Vagina (tissue), 2 donors: ENCODE measurements at places on chromosomes 6 and 20. TPM values are rescaled to one million over a fixed set of nuclear protein-coding genes. Genes with fewer than 3 reads are reported as not detected.

PABPC1L gene
- 19.6 TPM for total RNA-seq

DNA sequence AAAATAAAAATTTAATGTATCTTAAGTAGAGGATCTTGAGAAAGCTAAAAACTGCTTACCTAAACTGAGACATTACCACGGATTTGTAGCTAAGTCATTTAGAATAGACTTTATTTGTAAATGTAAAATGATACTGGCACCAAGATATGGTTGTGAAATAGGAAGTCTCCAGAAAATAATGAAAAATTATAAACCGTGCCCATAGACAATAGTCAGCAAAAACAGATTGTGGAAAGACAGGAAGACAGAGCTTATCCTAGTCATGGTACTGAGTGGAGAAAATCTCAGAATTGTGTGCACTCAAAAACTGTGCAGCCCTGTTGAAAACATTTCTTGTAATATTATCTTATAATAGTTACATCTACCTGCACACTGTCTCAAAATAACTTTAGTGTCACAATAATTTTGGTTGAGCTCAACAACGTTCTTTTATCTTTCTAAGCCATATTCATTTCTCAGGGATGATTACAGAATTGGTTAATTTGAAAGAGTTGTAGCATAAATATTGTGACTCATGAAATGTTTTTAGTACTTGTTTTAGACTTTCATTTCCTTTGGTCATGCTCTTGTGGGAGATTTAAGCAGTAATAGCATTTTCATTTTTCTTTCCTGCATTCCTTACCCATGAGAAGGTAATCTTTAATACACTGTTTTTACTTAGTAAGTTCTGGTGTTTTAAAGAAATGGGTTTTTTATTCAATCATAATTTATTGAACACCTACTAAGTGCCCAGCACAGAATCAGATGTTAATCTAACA, 174.5 kb downstream of the SOX4 start:
- DNase-seq: no peak

DNA sequence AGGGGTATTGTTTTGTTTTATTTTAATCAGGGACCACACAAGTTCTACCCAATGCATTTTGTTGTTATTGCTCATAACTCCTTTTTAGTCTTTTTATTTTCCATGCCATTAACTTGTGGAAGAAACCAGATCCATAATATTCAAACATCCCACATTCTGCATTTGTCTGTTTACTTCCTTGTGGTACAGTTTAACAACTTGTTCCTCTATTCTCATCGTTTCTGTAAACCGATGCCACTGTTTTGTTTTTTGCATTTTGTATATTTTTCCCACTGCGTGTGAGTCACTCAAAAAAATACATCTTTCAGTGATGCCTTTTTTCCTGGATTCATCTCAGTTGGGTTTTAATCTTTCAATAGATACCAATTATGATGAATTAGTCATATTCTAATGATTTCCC, 22.3 kb downstream of the SF3B5 start:
- DNase-seq: no peak

DNA sequence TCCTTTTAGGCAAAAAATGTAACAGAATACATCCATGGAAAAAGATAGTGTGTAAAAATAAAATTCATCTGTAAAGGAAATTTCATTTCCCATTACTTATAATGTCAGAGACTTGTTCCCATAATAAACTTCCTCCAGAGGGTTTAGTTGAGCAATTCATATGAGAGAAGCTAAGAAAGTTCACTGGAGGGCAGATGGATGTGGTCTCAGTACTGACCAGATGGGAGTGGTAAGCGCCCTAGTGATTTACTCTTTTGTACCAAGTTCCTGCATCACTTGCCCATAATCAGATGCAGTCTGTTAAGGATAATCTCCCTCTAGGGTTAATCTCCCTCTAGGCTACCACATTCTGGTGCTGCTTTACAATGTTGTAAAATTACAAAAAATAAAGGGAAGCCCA, 61.7 kb downstream of the ESF1 start:
- DNase-seq: no peak

- no peak for DNase-seq
These were observed 40.4 kb downstream of the GPLD1 start for GRCh38 chr6:24448828-24449525.

DNA sequence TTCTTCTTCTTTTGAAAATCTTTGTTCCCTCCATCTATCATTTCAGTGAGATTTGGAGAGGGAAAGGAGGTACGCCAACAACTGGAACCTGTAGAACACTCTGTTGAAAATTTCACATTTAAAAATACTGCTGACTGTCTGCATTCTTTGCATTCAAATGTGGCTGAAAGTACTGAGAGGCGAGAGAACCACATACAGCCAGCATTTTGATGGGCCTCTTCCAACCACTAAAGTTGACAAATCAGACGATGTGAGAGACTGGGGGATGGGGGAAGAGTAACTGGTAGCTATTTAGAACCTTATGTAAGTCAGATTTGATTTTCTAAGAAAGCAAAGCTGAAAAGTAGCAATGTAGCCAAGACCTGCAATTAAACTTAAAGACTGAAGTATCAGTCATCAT, 77.5 kb downstream of the FKBP5 start:
- no peak for DNase-seq

- no peak for DNase-seq
These were observed 35.0 kb downstream of the DTNBP1 start for GRCh38 chr6:15627821-15628220.

DNA sequence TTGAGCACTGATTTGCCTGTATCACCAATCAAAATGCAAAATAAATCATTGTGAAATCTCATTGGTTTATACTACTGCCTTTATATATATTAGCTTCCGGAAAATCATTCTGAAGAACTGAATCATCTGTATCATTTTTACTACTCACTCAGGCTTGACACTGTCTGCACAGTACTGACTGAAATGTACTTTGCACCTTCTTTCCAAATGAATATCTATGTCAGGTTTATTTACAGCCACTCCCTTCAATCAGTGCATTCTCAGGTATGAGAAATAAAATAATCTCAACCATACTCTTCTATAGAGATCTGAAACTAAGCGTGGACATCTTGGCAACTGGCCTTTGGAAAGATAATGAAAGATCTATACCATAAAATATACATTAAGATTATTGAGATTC, 2.7 kb downstream of the KHDRBS2 start:
- no peak for DNase-seq

DNA sequence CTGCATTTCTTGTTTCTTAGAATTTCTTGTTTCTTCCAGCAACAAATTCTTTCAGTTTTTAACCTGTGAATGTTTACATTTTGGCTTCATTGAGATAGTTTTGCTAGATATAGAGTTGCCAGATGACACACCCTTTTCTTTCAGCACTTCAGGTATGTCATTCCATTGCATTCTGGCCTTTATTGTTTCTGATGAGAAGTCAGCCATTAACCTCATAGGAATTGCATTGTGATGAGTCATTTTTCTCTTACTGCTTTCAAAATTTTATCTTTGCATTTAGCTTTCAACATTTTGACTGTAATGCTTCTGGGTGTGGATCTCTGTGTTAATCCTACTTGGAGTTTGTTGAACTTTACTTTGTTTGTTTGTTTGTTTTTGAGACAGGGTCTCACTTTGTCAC, 440.3 kb upstream of the HS3ST5 start:
- no peak for DNase-seq

WFDC5 gene
- 6.1 TPM for total RNA-seq

PLA2G7 gene
- not detected for total RNA-seq

PLN gene
- 33.9 TPM for total RNA-seq

ZNF451 gene
- 43.5 TPM for total RNA-seq
